Liver (tissue), 10 donors: ENCODE measurements at places on chromosomes 2 and 18.

GRCh38 chr2:143696651-143697050, 567.4 kb downstream of the ARHGAP15 start:
- no peak for DNase-seq

DNA sequence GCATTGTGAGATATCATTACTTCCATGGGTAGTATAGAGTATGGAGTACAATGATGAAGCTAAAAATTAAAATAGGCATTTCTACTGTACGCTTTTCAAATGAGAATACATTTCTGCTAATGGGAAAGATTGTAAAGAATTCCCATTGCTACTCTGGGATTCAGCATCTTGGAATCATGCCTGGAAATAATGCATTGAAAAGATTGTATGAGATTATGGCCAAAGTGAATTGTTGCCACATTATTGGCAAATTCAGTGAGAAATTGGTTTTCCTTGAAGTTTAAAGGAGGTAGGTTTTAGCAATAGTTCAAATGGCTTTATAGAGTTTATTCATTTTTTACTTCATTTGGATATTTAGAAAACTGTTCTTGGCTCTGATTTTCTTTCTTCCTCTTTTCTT, 157.9 kb downstream of the GULP1 start:
- no peak for DNase-seq

GRCh38 chr2:179298666-179299065, 34.0 kb upstream of the SESTD1 start:
- no peak for DNase-seq

DNA sequence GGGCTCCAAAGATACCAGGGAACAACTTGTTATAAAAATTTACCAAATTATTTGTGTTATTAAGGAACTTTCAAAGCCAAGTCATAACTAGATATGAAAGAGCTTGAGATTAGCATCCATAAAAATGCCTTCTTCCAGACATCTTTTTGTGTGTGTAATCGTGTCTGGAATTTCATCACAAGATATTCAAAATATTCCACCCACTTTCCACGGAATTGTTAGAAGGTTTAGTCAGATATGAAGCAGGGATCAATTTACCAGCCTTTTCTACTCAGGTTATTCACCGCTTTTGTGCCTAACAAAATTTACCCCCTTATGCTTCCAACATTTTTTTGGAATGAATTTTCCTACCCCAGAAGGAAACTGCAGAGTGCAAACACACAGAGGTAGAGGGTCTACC, 130.2 kb upstream of the ACVR2A start:
- no peak for DNase-seq
